ENCODE measurements at places on chromosomes 1 and 21.

GRCh38 chr1:187794561-187794960 lies 965.8 kb downstream of the PLA2G4A start:
- DNase-seq, result no peak

- peak; percentile 82 for DNase-seq
These were observed 415 bp upstream of the F11R start for GRCh38 chr1:161021165-161021969.

DNA sequence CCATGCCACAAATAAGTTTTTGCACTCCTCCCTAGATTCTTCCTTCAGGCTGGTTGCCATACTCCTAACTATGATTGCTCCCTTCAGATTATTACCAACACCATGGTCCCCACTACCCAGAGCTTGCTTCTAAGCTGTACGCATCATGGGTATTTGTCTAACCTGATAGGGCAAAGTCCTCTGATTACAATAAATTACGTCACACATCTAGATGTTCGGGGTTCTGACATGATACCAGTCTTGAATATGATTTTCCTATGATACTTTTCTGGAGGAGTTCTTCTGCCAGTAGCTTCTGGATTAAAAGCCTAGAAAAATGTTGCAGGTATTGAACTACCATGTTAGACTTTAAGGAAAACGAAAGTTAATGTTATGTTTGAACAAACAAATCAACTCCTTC lies 67.2 kb downstream of the NUF2 start:
- DNase-seq, result no peak

DNA sequence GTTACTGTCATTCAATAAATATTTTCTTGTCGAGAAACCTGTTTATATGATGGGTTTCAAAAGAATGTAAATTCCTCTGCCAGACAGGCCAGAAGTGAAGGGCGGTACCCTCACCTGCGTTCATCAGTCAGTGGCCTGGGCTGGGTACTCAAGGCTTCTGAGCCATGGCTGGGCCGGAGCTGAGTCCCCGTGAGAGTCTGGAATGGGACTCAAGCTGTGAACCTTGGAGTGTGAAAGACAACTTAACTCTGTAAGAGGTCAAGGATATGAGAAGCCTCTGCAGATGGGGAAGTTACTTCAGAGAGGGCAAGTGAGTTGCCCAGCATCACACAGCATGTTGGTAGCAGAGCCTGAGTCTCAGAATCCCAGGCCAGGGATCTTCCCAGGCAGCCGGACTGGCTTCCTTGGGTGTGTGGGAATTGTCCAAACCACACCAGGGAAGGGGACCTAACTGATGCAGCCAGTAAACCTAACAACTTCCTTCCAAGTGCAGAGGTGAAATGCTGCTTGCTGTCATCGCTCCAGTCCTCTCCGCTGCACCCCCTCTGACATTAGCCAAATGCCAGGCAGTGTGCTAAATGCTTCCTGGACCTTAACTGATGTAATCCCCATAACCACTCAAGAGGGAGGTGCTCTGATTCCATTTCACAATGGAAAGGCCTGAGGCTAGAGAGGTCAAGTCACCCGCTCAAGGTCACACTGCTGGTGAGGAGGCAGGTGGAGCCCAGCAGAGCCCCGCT lies 4.8 kb downstream of the DISP3 start:
- DNase-seq, result no peak

- DNase-seq, result no peak
These were observed 42.5 kb upstream of the IL10 start for GRCh38 chr1:206814716-206815341.

- DNase-seq, result no peak
These were observed 10.1 kb upstream of the PROK1 start for GRCh38 chr1:110440877-110441276.

- no peak for DNase-seq
These were observed 16.1 kb upstream of the GSTM4 start for GRCh38 chr1:109639841-109640184.

GRCh38 chr1:182446033-182446669 lies 3.8 kb upstream of the RGSL1 start:
- no peak for DNase-seq

DNA sequence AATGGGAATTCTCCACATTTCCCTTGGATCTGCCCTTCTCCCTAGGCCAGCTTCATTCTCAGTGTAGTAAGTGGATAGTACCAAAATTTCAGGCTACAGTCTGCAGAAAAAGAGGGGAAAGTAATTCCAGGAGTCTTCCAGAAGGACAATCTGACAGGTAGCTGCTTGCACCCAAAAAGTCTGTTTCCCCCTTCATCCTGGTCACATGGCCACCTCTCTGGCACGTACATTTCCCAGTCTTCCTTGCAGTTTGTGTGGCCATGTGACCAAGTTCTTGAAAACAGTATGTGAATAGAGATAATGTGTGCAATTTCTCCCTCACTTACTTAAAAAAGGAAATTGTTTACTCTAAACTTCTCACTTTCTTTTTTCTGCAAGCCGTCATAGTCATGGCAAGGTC lies 14.6 kb upstream of the FMO4 start:
- DNase-seq, result no peak
